ENCODE measurements at places on chromosomes 5 and 9.

- DNase-seq = no peak
These were observed 70.9 kb upstream of the STXBP1 start for GRCh38 chr9:127541176-127541575.

GRCh38 chr5:123965626-123966025, 453.6 kb downstream of the CSNK1G3 start:
- no peak for DNase-seq

GRCh38 chr5:111194925-111195324, 29.3 kb upstream of the CAMK4 start:
- no peak for DNase-seq

DNA sequence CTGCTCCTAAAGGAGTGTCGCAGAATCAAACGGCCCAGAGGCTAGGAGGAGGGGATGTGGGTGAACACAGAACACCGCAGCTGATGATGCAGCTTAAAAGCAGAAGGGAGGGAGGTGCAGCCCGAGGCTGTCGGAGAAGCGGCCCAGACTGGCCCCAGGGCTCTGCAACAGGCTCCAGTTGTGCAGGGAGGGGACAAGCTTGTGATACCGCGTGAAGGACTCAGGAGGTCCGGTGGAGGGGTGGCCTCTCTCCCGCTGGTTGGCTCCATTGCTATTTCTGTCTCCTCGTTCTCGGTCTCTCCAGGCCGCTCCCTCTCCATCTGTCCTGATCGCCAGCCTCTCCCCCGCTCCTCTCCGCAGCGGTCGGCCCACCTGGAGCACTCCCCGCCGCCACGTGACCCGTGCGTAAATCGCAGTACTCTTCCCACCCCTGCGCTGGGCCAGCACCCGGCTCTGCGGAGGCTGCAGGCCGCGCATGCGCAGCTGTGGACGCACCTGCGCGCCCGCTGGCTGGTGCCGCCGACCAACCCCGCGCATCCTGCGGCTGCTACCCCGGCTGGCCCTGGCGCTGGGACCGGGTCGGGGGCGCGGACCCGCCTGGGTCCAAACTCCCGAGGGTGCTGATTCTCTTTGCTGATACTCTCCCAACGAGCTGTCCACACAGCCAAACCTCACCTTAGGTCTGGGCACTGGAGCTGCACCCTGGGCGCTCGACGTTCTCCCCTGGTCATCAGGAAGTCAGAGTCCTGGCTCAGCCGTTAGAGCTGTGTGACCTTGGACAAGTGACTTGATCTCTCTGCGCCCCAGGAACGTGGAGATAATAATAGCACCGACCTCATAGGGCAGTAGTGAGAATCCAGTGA, 3.7 kb upstream of the STXBP1 start:
- peak; percentile 98 for DNase-seq

DNA sequence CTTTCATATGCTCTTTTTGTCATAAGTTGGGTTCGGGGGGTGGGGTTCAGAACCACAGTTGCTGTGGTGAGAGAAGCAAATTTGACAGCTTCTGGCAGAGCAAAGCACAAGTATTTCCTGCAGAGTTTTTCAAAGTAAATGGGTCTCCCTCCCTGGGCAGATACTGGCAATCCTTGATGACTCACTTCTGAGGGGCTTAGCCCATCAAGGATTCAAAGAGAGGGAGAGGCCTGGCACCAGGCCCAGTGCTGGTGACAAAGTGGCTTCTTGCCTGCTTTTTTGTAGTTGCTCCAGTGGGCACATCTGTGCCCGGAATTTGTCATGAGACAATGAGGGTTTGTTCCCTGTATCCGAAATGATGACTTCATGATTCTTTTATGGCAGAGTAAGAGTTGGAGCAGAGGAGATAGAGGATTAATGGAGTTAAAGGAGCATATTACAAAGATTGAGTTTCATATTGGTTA, 46.6 kb upstream of the TNC start:
- DNase-seq = peak; percentile 38

GRCh38 chr5:167790462-167791260, 500.8 kb upstream of the WWC1 start:
- no peak for DNase-seq

DNA sequence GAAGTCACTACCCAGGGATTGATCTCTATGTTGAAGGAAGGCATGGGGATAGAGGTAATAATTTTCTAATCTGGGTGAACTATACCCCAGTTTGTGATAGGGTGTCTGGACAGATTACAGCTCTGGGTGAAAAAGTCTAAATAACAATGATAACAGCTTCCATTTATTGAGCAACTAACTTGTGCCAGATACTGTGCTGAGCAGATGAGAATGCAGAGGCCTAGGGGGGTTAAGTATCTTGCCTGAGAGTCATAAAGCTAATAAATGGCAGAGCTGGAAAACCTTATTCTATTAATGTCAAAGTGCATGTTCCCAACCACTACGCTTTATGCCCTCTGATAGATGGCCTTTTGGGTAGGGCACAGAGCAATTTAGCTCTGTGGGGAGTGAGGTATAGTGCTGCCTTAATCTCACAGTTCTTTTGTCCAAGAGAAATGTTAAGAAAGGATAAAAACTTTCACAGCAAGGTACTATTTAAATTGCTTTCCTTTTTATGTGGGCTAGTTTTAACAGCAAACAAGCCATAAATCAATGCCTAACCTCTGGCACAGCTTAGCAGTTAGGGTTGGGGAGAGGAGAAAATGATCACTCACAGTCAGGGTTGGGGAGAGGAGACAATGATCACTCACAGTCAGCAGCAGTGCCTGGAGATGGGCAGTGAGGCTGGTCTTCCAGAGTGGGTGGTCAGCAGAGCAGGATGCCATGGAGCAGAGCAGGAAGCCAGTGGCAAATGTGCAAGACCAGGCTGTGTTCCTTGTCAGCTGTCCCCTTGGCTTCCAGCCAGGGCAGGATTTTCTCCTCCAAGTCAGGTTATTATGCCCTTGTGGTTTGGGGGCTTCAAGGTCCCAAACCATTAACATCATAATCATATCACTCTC, 187.0 kb downstream of the CARTPT start:
- DNase-seq = no peak

GRCh38 chr5:165630261-165630778, 2124.9 kb downstream of the MAT2B start:
- DNase-seq = no peak

DNA sequence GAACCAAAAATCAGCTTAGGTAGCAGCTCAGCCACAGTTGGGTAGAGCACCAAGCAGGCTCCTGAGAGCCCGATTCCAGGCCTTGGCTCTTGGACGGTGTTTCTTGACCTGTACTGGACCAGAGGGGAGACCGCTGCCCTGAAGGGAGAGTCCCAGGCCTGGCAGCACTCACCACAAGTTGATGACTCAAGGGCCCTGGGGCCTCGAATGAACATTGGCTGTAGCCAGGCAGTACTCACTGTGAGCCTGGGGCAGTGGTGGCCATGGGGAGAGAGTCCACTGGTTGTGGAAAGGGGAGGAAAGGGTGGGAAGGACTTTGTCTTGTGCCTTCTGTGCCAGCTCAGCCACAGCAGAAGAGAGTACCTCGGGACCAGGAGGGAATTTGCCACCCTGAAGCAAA, 166.1 kb downstream of the EDIL3 start:
- DNase-seq = no peak

DNA sequence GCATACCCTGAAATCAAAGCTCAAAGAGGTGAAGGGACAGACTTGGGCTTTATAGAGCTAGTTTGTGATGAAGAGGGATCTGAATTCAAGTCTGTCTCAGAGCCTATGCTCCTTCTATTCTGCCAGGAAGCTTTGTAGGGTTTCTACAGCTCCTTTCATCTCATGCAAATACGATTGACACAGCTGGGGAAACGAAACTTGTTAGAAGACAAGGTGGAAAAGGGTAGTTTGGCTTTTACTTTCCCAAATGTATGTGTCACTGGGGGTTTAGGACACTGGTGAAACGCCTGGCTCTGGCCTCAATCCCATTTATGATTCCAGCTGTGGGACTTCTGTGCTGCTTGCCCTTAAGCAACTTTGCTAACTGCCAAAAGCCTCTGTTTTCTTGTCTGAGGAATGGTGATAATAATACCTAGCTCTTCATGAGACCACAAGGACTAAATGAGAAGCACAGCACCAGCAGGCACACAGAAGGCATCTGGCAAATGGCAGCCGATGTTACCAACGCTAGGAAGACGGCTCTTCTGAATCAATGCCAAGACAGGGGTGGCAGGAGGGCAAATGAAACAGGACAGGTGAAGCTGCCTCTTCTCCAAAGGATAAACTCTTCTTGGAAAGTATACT, 70.3 kb upstream of the EQTN start:
- no peak for DNase-seq

DNA sequence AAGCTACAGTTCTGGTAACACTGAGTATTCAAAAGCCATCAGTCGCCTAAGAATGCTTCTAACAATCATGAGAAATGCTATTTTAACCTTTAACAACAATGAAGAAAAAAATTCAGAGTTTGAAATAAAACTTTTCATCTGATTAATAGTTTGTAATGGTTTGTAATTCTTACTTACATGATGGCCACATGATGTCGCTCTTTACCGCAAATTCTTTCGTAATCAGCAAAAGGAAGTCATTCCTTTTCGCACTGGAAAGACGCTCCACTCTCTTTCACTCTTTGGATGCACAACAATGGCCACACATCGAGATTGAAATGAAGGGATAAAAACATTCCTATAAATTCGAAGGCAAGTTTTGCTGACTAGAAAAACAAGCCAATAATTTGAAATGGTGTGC, at the start of gene PCDHA7:
Gene PCDHA7, plus strand, starts transcription at position 277 of the 400 bp plus-strand sequence. Its CDS starts 115 bp downstream, at position 392.
- no peak for DNase-seq

GRCh38 chr5:147893820-147894219, 12.5 kb downstream of the C5orf46 start:
- DNase-seq = no peak

DNA sequence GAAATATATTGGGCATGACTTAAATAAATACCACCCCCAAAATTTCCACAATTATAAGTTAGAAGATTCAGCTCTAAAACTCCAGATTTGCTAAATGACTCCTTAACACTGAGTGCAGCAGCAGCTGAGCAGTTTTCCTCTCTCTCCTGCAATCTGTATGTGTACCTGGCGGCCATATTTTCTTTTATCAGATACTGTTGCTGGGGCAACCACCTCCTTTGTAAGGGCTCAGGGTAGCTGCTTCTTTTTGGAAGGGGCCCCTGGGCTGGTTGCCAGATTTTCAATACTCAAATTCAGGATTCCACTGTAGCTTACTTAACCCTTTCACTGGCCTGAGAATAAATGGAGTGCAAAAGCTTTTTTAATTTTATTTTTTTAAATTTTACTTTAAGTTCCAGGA, 197.0 kb downstream of the TAF11L14 start:
- no peak for DNase-seq

DNA sequence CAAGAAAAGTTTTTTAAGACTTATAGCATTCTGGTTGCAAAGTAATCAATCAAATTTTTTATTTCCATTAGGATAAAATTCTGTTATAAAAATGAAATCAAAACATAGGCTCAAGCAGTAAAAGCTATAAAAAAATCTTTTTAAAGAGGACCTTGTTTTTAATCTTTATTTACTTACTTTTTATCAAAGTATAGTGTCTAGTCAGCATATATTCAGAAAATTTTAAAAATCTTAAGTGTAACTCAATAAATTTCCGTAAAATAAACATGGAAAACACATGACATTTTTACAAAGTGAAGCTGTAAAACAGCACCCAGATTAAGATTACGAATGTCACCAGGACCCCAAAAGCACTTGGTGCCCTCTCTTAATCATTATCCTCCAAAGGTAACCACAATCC, 302.4 kb downstream of the TMEM161B start:
- DNase-seq = no peak

DNA sequence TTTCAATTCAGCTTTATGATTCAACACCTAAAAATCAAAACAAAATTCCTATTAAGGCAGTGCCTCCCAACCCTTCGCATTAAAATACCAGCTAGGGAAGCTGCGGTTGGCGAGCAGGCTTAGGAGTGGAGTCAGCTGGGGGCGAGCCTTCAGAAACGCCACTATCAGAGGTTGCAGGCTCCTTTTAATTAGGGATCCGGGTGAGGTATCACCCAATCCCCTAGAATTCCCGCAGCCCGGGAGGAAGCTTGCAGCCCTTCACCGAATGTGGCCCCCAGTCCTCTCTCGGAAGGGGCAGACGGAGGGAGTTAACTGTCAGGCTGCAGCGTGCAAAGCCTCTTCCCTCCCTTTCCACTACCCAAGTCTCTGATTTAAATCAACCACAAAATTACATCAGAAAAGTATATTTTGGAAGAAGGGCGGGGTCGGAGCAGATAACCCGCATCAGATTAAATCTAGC, 1.7 kb downstream of the STC2 start:
- peak; percentile 100 for DNase-seq

DNA sequence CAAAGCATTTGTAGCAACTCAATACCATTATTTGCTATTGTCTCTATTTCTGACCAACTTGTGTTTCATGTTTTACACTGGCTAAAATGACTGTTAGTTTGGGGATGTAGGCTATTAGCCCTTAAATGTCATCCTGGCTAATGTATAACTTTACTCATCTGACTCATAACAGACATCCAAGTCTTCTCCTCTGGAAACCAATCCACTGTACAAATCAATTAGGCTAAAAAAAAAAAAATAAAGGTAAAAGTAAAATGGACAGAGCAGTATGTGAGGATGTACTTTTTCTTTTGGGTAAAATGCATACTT, 20.6 kb downstream of the MEGF9 start:
- DNase-seq = no peak

- no peak for DNase-seq
These were observed 68.4 kb downstream of the RAD23B start for GRCh38 chr9:107351382-107352045.

- DNase-seq = no peak
These were observed 747.2 kb upstream of the ACO1 start for GRCh38 chr9:31637265-31637664.

- no peak for DNase-seq
These were observed 60.1 kb downstream of the RGS3 start for GRCh38 chr9:113523421-113524141.

DNA sequence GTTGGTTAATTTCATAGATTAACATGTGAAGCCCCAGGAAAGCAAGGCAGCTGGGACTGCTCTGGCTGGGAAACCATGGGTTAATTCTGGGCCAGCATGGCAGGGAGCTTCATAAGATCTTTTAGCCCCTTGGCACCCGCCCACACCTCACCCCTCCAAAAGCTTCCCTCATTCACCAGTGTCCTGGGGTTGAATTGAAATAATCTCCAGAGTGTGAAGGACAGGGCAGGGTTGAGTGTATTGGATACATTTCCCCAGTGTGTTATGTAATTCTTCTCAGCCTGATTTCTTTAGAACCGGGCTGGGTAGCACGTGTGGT, 19.4 kb downstream of the WNT8A start:
- no peak for DNase-seq

DNA sequence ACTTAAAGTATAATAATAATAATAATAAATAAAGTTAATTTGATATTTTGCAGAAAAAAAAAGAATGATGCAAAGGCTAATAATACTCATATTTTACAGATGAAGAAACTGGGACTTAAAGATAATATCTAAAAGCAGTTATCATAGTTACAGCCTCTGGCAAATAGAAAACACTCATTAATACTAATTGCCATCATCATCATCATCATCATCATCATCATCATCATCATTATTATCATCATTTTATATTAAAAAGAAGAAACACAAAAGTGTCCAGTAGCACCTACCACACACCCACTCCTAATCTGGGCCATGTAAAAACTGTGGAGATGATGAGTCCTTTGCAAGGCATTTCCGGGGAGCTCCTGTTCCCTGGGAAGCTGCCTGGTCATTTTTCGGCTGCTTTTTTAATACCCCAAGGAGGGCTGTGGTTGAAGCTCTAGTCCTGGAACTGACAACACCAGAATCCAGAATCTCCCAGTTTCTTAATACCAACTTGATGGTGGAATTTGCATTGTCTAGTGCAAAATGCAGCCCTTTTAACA, 70.8 kb downstream of the HTR4 start:
- DNase-seq = no peak
